Gastroesophageal sphincter (tissue), 4 donors: ENCODE measurements at places on chromosomes 7 and 10.

- ATAC-seq: peak; percentile 83
- H3K27me3 ChIP-seq: no peaks in the 10 kb centered on the region
- H3K4me3 ChIP-seq: peak overlapping the region; percentile 94
- peak overlapping the region; percentile 99 for H3K27ac ChIP-seq
- H3K4me1 ChIP-seq: no peaks in the 10 kb centered on the region
- no peaks in the 10 kb centered on the region for H3K36me3 ChIP-seq
Observed at GRCh38 chr7:157337316-157338149, 729 bp downstream of the DNAJB6 start.

DNA sequence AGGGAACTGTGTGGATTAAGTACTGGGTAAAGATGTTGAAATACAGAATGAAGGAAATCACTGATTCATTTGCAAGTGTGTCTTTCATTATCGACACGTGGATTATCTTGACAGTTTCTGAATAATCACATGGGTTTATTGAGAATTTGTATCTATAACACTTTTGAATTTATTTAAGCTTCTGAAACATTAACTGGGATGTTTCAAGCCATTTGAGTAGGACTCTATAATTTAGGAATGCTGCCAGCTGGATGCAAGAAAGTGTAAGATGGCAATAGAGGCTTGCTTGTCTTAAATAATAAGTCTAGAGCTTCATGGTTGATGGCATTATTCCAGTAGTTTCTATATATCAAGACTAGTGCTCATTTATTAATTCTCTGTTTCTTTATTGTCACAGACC lies 1100.7 kb upstream of the GHITM start:
- ATAC-seq: no peak
- no peaks in the 10 kb centered on the region for H3K36me3 ChIP-seq
- no peak overlapping the region for H3K27ac ChIP-seq

DNA sequence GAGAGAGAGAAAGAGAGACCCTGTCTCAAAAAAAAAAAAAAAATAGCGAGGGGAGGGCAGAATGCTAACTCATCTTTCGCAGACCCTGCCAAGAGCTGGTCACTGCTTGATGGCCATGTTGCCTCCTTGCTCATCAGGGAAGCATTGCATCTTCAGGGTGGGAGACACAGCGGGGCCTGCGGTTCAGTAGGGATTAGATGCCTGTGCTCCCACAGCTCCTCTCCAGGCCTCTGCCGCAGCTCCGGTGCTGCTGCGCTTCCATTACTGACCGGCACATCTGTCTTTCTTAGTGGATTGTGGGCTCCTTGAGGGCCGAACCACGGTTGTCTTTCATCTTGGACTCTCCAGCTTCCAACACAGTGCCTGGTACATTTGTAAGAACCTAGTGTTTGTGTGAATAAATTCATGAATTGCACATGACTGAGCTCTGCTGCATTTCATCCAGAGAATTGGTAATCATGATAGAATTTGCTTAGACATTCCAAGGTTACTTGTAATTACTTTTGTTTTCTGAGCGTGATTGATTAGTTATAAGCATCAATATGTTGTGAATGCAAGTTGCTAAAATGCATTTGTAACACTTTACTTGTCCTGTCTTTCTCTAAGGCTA lies 16.8 kb downstream of the HK1 start:
- no peak for ATAC-seq
- no peak overlapping the region for H3K4me3 ChIP-seq
- no peaks in the 10 kb centered on the region for H3K4me1 ChIP-seq
- H3K36me3 ChIP-seq: no peaks in the 10 kb centered on the region
- no peak overlapping the region for H3K27ac ChIP-seq
- no peaks in the 10 kb centered on the region for H3K27me3 ChIP-seq

GRCh38 chr7:80844916-80845315 lies 73.9 kb downstream of the SEMA3C start:
- no peaks in the 10 kb centered on the region for H3K4me1 ChIP-seq

DNA sequence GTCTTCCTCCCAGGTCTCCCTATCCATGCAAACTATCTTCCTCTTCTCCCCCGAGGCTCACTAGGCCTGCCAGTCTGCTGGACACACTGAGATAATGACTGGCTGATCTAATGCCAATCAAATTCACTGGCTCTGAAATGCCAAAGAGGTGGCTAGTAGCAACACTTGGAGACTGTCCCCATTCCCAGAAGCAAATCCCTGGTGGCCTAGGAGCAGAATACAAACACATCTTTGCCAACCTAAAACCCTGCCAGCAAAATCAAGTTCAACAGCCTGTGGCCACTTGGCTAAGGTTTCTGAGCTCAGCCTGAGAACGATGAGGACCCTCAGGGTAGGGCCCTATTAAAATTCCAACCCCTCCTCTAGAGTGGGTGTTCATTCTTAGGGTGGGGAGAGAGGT lies 46.6 kb downstream of the SH3PXD2A start:
- H3K36me3 ChIP-seq: no peaks in the 10 kb centered on the region
- H3K4me3 ChIP-seq: no peak overlapping the region
- no peak for ATAC-seq
- no peak overlapping the region for H3K27ac ChIP-seq
- H3K4me1 ChIP-seq: peaks cover 12% of the 10 kb centered on the region
- H3K27me3 ChIP-seq: no peaks in the 10 kb centered on the region

GRCh38 chr7:150363872-150364271 lies 4.8 kb upstream of the REPIN1 start:
- no peak overlapping the region for H3K4me3 ChIP-seq
- no peak for ATAC-seq
- no peak overlapping the region for H3K27ac ChIP-seq
- no peaks in the 10 kb centered on the region for H3K27me3 ChIP-seq

DNA sequence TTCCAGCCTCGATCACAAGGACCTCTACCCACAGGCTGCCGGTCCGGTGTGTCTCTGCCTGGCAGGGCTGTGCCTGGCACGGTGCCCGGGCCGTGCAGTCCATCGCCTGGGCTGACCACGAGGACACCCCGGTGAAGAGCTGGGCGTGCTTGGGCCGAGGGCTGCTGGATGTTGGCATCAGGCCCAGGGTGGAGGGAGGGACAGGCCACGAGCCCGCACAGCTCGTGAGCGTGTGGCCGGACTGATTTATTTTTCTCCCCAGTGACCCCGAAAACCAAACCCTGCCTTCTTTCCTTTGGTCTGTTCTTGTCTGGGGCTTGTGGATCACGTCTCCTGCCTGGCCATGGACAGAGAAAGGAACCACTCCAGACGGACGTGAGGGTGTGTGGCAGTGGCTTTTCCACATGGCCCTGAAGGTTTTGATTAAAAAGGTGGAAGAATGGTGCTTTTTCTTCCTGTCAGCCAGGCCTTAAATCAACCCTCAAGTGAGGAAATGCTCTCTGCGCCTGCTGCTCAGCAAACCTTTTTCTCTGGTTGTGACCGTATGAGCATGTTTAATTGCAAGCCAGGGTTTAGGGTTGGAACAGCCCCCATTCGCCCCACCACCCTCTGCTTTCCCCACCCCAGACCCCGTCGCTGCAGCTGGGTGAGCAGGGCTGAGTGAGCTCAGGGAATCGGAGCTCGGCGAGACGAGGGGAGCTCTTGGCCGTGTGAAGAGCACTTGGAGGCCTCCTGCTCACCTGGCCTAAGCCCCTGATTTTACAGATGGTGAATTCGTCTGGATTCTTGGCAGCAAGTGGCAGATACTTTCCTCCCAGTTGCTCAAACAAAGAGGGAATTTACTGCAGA lies 130.1 kb downstream of the RGS10 start:
- H3K4me3 ChIP-seq: no peak overlapping the region
- no peaks in the 10 kb centered on the region for H3K27me3 ChIP-seq
- ATAC-seq: peak; percentile 52
- no peak overlapping the region for H3K27ac ChIP-seq

DNA sequence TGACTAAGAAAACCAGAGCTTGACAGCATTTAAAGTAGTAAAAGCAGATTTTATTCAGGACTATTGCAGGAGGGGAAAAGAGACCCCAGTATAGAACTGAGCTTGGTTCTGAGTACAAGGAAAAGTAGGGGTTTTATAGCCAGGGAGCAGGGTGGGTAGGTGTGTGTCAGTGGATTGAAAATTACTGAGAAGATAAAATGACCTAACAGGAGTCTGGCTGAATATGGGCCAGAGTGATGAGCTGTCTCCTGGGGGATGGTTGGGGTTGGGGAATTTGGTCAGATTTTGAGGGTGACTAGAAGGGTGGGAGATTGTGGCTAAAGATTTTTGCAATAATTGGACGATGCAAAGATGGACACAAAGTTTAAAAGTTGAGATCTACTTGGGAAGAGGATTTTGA lies 114.0 kb downstream of the ST7 start:
- no peak overlapping the region for H3K27ac ChIP-seq
- H3K4me1 ChIP-seq: peaks cover 35% of the 10 kb centered on the region
- no peak for ATAC-seq

GRCh38 chr7:157807510-157807909 lies 470.7 kb downstream of the DNAJB6 start:
- H3K27me3 ChIP-seq: peaks cover 18% of the 10 kb centered on the region
- H3K4me1 ChIP-seq: no peaks in the 10 kb centered on the region
- H3K36me3 ChIP-seq: no peaks in the 10 kb centered on the region
- ATAC-seq: no peak
- H3K27ac ChIP-seq: no peak overlapping the region

DNA sequence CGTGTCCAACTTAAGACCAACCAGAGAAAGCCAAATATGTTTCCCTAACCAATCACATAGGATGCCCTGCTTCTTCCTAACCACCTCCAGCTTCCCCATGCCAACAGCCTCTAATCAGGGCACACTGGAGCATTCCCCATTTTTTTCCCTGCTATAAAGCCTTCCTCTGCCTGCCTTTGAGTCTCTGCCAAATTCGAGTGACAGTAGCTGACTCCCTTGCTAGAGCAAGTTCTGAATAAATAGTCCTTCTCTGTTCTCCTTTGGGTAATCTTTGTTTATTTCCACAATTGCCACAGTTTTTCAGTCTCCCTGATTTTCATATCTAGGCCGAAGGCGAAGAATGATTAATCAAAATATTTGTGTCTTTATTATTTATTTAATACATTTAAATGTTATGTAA lies 96.7 kb downstream of the ANLN start:
- H3K4me1 ChIP-seq: no peaks in the 10 kb centered on the region
- H3K4me3 ChIP-seq: no peak overlapping the region
- no peak for ATAC-seq

DNA sequence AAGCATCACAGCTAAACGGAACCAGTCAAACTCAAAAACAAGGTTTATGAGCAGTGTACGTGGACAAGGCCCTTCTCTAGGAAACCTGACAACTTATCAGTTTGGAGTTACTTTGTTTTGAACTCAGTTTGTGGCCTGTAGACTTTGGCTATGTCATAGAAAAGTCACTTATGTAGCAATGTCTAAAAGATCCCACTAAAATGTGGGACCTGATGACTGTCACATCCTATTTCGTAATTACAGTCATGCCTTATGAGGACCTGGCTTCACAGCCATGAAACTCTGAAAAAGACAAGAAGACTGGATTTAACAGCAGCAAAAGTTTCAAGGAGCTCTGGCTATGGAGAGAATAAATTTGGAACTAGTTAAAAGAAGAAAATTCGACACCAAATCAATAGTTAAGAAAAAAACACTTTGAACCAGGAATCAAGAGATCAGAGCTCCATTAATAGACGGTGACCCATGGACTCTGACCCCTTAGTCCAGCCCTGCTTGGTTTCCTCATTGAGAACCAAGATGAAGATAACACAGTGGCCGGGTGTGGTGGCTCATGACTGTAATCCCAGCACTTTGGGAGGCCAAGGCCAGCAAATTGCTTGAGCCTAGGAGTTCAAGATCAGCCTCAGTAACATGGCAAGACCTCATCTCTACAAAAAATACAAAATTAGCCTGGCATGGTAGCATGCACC lies 204.3 kb downstream of the SFMBT2 start:
- no peak overlapping the region for H3K27ac ChIP-seq
- no peak for ATAC-seq
- H3K27me3 ChIP-seq: no peaks in the 10 kb centered on the region
- no peaks in the 10 kb centered on the region for H3K4me1 ChIP-seq

- ATAC-seq: no peak
- peaks cover 42% of the 10 kb centered on the region for H3K27me3 ChIP-seq
- no peak overlapping the region for H3K4me3 ChIP-seq
Observed at GRCh38 chr7:3042861-3043489, 692 bp downstream of the CARD11 start.

GRCh38 chr7:143439866-143440265 lies 3.4 kb upstream of the TAS2R60 start:
- no peak for ATAC-seq
- H3K36me3 ChIP-seq: no peaks in the 10 kb centered on the region
- no peak overlapping the region for H3K27ac ChIP-seq

- no peaks in the 10 kb centered on the region for H3K36me3 ChIP-seq
- ATAC-seq: no peak
- no peaks in the 10 kb centered on the region for H3K4me1 ChIP-seq
- no peaks in the 10 kb centered on the region for H3K27me3 ChIP-seq
- no peak overlapping the region for H3K4me3 ChIP-seq
- H3K27ac ChIP-seq: no peak overlapping the region
Observed at GRCh38 chr10:88477343-88478085, 105.6 kb downstream of the RNLS start.

GRCh38 chr10:132021504-132022143 lies 39.9 kb upstream of the BNIP3 start:
- no peak overlapping the region for H3K27ac ChIP-seq
- peaks cover 45% of the 10 kb centered on the region for H3K27me3 ChIP-seq
- ATAC-seq: no peak

GRCh38 chr10:25902002-25902401 lies 32.0 kb upstream of the MYO3A start:
- H3K4me1 ChIP-seq: no peaks in the 10 kb centered on the region
- H3K27me3 ChIP-seq: peaks cover 5% of the 10 kb centered on the region
- no peak overlapping the region for H3K4me3 ChIP-seq
- H3K27ac ChIP-seq: no peak overlapping the region
- no peak for ATAC-seq

- no peak for ATAC-seq
- no peaks in the 10 kb centered on the region for H3K36me3 ChIP-seq
- no peak overlapping the region for H3K4me3 ChIP-seq
- no peak overlapping the region for H3K27ac ChIP-seq
- H3K27me3 ChIP-seq: no peaks in the 10 kb centered on the region
- H3K4me1 ChIP-seq: no peaks in the 10 kb centered on the region
Observed at GRCh38 chr10:119507115-119507514, 35.4 kb downstream of the RGS10 start.

GRCh38 chr7:28761505-28761904 lies 196.6 kb downstream of the TRIL start:
- H3K36me3 ChIP-seq: no peaks in the 10 kb centered on the region
- no peak for ATAC-seq
- H3K27me3 ChIP-seq: no peaks in the 10 kb centered on the region
- H3K27ac ChIP-seq: no peak overlapping the region
- H3K4me3 ChIP-seq: no peak overlapping the region

DNA sequence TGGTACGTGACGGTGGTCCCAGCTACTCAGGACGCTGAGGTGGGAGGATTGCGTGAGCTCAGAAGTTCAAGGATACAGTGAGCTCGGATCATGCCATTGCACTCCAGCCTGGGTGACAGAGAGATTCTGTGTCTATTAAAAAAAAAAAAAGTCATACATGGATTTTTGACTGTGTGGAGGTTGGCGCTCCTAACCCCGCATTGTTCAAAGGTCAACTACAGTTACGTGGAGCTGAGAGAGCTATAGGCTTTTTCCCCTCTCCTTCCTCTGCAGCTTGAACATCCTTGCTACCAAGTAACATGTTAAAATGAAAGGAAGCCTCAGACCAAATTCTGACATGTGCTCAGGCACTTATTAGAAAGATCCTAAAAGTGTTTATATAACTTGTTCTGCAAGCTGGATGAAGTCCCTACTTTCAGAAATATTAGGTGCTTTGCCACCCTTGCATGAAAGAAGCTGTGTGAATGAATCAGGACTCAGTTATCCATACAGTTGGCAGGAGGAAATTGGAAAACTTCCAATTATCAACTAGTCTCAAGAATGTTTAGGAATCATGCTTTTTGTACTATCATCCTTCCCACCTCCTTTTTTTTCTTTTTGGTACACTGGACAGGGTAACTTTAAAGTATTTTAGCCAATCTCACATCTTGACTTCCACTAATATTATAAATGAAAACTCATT lies 12.5 kb upstream of the ST7 start:
- no peak for ATAC-seq
- H3K27me3 ChIP-seq: no peaks in the 10 kb centered on the region
- H3K4me3 ChIP-seq: no peak overlapping the region
